Aorta (tissue), 5 donors: ENCODE measurements at places on chromosomes 7 and 10. TPM values are rescaled to one million over a fixed set of nuclear protein-coding genes. Genes with fewer than 3 reads are reported as not detected.

DNA sequence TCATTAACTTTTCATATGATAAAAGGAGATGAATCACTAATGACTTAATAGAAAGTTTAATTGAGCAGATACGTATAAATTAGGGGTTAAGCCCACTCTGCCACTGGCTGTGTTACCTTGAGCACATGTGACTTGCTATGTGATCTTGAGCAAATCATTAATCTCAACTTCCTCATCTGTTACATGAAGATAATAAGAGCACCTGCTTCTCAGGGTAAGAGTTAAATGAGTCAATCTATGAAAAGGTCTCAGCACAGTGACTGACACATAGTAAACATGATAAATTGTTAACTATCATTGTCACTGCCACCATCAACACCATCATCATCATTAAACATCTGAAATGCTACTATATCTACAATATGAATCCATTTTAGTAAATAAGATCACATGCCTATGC, 110.8 kb downstream of the TPK1 start:
- no peak for DNase-seq

DNA sequence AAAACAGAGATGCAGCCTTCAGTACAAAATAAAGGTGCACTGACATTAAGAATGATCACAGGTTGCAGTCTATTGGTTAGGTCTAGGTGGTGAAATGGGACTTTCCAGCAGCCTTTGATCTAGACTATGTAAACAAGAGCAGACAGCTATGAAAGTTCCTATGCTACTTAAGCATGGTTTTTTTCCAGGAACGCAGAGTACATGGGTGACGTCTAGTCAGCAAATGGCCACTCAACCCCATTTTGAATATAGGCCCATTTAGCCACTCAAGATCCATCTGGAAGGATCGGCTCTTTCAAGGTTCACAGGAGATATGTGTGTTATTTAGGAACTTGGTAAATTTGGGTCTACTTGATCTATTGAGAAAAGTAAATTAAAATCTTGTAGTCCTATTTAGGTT, 1424.6 kb upstream of the LRRTM3 start:
- DNase-seq = no peak

GRCh38 chr10:101839002-101839401, 4.6 kb downstream of the KCNIP2 start:
- DNase-seq = no peak

DNA sequence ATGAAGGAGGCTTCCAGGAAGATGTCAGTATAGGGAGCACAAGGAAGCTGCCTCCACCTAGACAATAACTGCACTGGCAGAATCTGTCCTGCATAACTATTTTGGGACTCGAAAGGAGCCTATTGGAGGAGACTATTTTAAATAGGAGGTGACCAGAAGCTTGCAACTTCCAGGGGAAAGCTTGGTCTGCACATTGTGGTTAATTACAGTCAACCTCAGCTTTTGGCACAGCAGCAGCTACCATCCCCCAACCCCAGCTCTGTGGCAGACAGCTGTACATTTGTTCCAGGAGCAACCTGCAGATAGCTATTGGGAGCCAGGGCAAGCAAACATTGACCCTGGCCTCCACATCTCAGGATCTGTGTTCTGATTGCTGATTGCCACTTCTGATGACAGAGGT, 46.3 kb upstream of the NANOS1 start:
- DNase-seq = no peak

GRCh38 chr7:73700069-73700423, 16.6 kb downstream of the BUD23 start:
- no peak for DNase-seq

Gene GJC3
- 0.57 TPM for total RNA-seq

Gene VSTM4
- total RNA-seq = 34.2 TPM
